Activated T-helper 17 cell treated with anti-CD3 and anti-CD28 coated beads, Interleukin-2, amount 50 U/mL, for 72 hours (primary cell): ENCODE measurements at places on chromosomes 11 and 22.

- no peak for ATAC-seq
Measured at GRCh38 chr11:2781408-2782274, 81.8 kb upstream of the KCNQ1OT1 start.

- peak; percentile 56 for ATAC-seq
Measured at GRCh38 chr11:34468209-34468841, 29.6 kb downstream of the CAT start.

GRCh38 chr22:23203452-23204124 is 23.3 kb downstream of the BCR start:
- ATAC-seq, result no peak

- ATAC-seq, result no peak
Measured at GRCh38 chr22:33880986-33881385, 39.3 kb downstream of the LARGE1 start.

DNA sequence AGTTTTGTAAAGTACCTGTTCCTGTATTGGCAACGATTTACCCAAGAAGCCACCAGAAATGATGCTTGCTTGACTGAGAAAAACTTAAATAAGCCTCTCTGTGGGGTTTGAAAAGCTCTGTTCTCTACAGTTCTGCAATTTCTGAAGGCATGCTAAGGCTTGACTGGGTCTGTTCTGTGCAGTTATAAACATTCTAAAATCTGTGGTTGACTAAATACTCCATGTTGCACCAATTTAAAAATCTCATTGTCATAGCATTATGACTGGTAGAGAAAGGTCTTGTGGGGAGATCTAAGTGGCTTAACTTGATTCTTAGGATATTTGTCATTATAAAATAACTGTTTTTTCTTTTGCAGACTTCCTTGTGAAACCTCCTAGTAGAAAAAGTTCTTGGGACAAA is 73.7 kb downstream of the MTMR3 start:
- no peak for ATAC-seq

GRCh38 chr11:847876-848275 is 5.2 kb downstream of the TSPAN4 start:
- ATAC-seq, result no peak

- ATAC-seq, result no peak
Measured at GRCh38 chr22:44092636-44093220, 68.6 kb downstream of the PARVB start.

- ATAC-seq, result no peak
Measured at GRCh38 chr11:38927993-38928392, 2330.0 kb upstream of the RAG2 start.

GRCh38 chr22:38286915-38287669 is 14.3 kb upstream of the TMEM184B start:
- ATAC-seq, result no peak

- ATAC-seq, result peak; percentile 78
Measured at GRCh38 chr11:46075168-46075567, 46.1 kb downstream of the PHF21A start.

DNA sequence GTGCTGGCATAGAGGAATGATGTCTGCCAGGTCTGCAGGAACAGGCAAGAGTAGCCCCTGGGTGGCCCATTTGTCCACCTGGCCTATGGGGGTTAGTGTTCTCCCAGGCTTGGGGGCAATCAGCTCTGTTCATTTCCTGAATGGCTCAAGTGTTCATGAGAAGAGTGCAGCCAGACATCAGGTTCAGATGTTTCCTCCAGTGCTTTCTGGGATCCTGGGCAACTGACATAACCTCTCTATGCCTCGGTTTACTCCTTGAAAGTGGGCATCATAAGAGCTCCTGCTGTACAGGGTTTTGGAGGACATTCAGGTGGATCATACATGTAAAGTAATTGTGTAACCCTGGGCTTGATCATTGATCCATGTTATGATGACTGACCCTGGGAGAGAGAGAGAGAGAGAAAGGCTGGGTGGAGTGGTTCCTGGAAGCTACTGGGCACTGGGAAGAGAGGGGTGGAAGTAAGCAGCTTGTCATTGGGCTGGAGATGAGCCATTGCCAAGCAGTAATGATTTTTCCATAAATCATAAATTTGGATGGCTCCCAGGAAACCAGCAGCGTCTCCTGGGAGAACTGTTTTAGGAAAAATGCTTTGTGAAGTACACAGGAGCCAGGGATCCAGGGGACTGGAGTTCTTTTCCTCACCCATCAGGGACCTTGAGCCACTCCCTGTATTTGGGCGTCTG is 30.2 kb upstream of the ACCSL start:
- no peak for ATAC-seq

GRCh38 chr22:48902983-48903650 is 924.6 kb downstream of the BRD1 start:
- ATAC-seq, result no peak

DNA sequence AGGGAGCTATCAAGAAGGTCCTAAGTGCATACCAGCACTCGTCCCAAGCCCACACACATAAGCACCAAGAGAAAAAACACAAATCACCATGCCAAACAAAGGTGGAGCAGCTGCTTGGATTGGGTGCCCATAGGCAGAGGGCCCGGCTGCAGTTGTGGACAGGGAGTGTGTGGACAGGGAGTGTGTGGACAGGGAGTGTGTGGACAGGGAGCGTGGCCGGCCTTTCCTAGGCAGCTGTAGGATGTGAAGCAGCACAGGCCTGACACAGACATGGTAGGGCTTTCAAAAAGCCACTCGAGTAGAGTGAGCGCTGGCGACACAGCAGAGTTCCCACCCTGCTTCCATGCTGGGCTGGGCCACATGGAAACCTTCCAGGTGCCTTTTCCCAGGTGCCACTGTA is 3.5 kb downstream of the RTL6 start:
- no peak for ATAC-seq

- no peak for ATAC-seq
Measured at GRCh38 chr11:13010749-13011465, 1.8 kb downstream of the RASSF10 start.

- ATAC-seq, result no peak
Measured at GRCh38 chr11:111428113-111428876, 49.2 kb upstream of the POU2AF1 start.

- ATAC-seq, result no peak
Measured at GRCh38 chr11:59523541-59523940, 12.2 kb downstream of the OR4D9 start.

GRCh38 chr22:31199187-31199586 is 12.9 kb upstream of the LIMK2 start:
- ATAC-seq, result no peak
